ENCODE measurements at places on chromosomes 4 and X.

DNA sequence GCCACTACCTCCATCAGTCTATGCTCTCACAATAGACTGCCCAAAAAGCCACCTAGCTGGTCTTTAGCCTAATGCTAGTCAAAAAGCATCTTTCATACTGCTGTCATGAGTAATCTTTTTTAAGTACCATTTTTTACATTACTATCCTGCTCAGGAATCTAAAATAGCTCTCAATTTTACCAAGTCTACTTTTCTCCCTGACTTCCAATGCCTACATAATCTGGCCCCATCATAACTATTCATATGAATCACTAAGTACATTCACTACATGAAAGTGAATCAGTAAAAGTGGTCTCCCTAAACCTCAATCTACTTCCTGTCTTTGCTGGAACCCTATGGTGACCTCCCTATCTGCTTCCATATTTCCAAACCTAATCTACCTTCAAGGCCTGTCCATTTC, 105.9 kb downstream of the THOC2 start:
- peaks cover 82% of the 10 kb centered on the region for H3K36me3 ChIP-seq
- H3K4me1 ChIP-seq: peaks cover 5% of the 10 kb centered on the region
- H3K4me3 ChIP-seq: no peak overlapping the region
- H3K27ac ChIP-seq: peak overlapping the region; percentile 71

DNA sequence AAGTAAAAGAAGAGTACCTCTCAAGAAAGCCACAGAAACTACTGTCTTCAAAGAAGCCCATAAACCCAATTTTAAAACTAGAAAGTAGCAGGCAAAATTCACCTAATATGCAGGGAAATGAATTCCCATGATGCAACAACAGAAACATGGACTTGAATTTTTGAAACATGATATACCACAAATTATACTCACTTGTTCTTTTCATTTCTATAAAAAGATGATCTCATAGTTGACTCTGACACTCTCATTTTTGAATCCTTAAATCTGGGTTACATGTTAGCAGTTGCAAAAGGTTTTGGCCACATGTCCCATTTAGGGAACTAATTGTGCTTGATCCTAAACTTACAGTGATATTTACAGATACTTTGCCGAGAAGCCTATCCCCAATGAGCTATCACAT, 1130.8 kb downstream of the FAT4 start:
- no peak overlapping the region for H3K27ac ChIP-seq
- H3K4me3 ChIP-seq: no peak overlapping the region
- no peaks in the 10 kb centered on the region for H3K36me3 ChIP-seq
- H3K27me3 ChIP-seq: no peaks in the 10 kb centered on the region

DNA sequence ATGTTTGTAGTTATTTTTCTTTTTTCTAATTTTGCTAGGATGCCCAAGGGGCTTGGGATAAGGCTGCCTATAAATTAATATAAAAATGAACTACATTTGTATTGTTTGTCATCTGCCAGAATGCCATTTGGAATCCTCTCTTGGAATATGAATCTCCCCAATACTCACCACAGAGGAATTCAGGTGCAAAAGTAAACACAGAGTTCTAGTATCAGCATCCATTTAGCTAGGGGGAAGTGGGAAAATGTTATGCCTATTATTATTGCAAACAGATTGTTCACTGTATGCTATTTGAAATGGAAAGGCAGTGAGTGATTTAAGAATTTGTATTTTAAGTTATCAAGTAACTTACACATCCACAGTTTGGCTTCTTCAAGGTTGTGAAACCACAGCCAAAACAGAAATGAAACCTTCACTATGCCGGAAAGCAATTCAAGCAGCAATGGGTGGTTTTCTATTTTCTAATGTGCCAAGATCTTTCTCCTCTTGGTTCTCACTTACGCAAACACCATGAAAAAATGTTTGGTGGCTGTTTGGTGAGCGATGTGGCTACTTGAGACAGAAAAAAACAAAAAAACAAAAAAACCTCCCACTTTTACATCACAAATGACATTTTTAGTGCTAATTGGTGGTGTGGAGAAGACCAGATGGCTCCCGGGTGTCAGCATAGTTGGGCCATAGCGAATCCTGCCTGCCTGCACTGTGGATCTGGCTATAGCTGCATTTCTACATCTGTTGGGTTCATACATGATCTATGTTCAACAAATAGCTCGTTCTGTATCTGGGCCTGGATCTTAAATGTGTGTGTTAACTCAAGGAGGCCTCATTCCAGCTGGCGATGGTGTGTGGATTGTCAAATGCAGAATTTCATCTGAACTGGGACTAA, 200.8 kb upstream of the GIMD1 start:
- H3K4me3 ChIP-seq: no peak overlapping the region
- H3K36me3 ChIP-seq: no peaks in the 10 kb centered on the region
- H3K27me3 ChIP-seq: no peaks in the 10 kb centered on the region

- no peak overlapping the region for H3K4me3 ChIP-seq
- H3K27ac ChIP-seq: no peak overlapping the region
- peaks cover 3% of the 10 kb centered on the region for H3K4me1 ChIP-seq
- peaks cover 15% of the 10 kb centered on the region for H3K36me3 ChIP-seq
Measured at GRCh38 chr4:80033581-80033980, 39.4 kb downstream of the ANTXR2 start.

DNA sequence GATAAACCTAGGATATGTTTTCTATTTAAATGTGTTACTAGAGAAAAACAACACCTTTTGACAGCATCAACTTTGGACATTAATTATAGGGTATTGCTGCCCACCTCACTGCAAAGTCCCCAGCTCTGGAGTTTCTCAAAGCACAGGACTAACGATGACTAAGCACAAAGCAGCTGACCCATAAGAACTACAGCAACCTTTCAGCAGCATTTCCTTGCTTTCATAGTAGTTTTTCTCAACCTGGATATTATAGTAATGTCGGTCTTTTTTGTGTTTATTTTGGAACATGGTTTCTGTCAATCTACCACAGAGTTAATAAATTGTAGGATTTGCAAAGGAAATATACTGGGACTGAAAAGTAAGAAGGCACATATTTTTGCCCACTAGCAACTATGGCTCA, 21.5 kb downstream of the HHIP start:
- H3K36me3 ChIP-seq: no peaks in the 10 kb centered on the region
- no peak overlapping the region for H3K27ac ChIP-seq
- H3K4me3 ChIP-seq: no peak overlapping the region
- H3K4me1 ChIP-seq: no peaks in the 10 kb centered on the region
- DNase-seq: no peak
- H3K27me3 ChIP-seq: peaks cover 5% of the 10 kb centered on the region

DNA sequence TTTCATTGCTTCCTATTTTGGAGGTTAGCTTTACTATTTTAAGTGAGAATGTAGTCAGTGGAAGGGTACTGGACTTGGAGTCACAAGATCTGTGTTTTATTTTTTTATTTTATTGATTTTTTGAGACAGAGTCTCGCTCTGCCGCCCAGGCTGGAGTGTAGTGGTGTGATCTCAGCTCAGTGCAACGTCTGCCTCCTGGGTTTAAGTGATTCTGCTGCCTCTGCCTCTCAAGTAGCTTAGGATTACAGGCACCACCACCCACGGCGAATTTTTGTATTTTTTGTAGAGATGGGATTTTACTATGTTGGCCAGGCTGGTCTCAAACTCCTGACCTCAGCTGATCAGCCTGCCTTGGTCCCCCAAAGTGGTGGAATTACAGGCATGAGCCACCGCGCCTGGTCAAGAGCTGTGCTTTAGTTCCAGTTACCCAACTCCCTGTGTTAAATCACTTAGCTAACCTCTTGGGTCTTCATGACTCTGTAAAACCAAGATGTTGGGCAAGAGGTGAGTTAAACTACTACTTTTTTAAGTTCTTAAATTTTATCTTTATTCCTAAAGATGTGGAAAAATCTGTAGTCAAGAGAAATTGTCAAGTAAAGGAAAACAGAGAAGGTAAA, 11.2 kb downstream of the USP9X start:
- peaks cover 16% of the 10 kb centered on the region for H3K4me1 ChIP-seq
- H3K27me3 ChIP-seq: no peaks in the 10 kb centered on the region
- DNase-seq: no peak
- no peaks in the 10 kb centered on the region for H3K36me3 ChIP-seq

GRCh38 chr4:26899991-26900390, 39.4 kb downstream of the STIM2 start:
- peaks cover 16% of the 10 kb centered on the region for H3K36me3 ChIP-seq
- peaks cover 87% of the 10 kb centered on the region for H3K4me1 ChIP-seq
- no peak for DNase-seq
- peak overlapping the region; percentile 43 for H3K4me3 ChIP-seq

- H3K4me1 ChIP-seq: peaks cover 44% of the 10 kb centered on the region
- H3K36me3 ChIP-seq: peaks cover 14% of the 10 kb centered on the region
- H3K27me3 ChIP-seq: no peaks in the 10 kb centered on the region
- no peak overlapping the region for H3K4me3 ChIP-seq
- DNase-seq: no peak
Measured at GRCh38 chrX:123728016-123728415, 4.8 kb downstream of the THOC2 start.

DNA sequence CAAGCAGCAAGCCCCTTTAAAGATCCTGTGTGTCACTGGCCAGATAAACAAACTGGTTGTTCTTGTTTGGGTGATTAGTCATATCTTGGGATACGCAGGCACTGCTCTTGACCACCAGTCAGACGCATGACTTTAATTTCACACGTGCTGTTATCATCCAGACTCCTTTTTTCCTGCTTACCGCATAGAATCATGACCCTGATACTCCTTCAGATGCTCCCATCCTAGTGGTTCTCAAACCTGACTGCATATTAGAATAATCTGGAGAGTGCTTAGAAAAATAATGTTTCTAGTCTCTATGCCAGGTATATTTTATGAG, 78.8 kb downstream of the CLDN22 start:
- H3K4me3 ChIP-seq: no peak overlapping the region
- no peaks in the 10 kb centered on the region for H3K36me3 ChIP-seq
- no peak for DNase-seq

DNA sequence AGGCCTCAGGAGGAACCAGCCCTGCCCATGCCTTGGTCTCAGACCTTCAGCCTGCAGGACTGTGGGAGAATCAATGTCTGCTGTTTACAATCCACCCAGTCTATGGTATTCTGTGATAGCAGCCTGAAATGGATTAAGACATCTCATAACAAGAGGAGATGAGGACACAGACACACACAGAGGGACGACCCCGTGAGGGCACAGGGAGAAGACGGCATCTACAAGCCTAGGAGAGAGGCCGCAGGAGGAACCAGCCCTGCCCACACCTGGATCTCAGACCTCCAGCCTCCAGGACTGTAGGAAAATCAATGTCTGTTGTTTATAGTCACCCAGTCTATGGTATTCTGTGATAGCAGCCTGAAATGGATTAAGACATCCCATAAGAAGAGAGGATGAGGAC, 3.3 kb downstream of the SLC25A6 start:
- H3K4me1 ChIP-seq: peaks cover 44% of the 10 kb centered on the region
- peak overlapping the region; percentile 89 for H3K27ac ChIP-seq
- no peaks in the 10 kb centered on the region for H3K27me3 ChIP-seq
- peaks cover 31% of the 10 kb centered on the region for H3K36me3 ChIP-seq
- H3K4me3 ChIP-seq: peak overlapping the region; percentile 57

DNA sequence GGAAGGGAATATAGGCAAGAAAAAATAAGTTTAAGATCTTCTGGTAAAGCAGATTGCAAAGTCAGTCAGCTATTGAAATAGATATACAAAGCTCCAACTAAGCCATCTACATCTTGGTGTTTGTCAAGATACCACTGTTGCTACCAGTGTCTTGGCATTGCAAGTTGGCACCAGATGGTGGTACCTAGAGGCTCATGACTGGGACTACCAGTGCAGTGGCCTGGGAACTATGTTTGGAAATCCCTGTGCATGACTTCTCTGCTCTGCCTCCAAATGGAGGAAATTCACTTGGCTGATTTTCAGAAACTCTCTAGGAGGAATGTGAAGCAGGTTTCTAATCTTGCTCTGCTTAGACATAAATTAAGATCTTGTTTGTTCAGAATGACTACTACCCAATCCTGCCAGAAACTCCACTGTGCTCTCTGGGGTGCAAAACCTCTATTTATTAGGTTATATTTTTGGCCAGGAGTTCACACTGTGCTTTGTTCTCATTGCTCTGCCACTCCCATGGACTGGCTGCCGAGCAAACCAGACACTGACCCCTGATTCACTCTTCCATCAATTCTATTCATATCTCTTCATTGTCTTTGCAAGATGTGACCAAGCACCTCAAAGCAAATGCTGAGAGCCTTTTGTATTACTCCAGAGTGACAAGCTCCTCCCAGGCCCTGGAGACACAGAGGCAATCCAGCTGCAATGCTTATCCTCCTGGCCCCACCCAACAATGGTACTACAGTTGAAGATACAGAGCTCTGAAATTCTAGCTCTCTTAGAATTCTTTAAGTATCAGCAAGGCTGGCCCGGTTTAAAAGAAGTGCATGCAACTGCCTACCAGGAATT, 272.3 kb upstream of the FGF16 start:
- DNase-seq: no peak
- H3K4me1 ChIP-seq: no peaks in the 10 kb centered on the region
- no peaks in the 10 kb centered on the region for H3K36me3 ChIP-seq
- no peaks in the 10 kb centered on the region for H3K27me3 ChIP-seq
- H3K4me3 ChIP-seq: no peak overlapping the region

- no peaks in the 10 kb centered on the region for H3K36me3 ChIP-seq
- H3K27ac ChIP-seq: no peak overlapping the region
- no peak overlapping the region for H3K4me3 ChIP-seq
Measured at GRCh38 chr4:54173281-54173912, 55.7 kb upstream of the PDGFRA start.

DNA sequence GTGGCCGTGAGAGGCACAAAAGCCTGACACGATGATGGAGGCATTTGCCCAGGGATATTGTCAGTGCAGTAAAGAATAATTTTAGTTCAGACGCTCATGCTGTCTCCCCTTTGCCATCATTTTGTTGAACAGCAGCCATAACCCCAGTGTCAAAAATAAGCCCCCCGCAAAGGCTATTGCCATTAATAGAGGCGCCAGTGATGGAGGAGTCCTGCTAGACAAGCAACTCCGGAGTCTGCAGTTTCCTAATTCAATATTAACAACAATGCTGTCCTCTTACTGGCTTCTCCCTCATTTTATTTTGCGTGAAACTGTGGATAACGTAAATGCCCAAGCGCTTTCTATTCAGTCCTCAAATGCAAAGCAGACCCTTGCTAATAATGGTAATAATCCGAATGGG, 603 bp upstream of the SMS start:
- H3K4me3 ChIP-seq: peak overlapping the region; percentile 75
- H3K27ac ChIP-seq: peak overlapping the region; percentile 16
- H3K27me3 ChIP-seq: no peaks in the 10 kb centered on the region
- no peak for DNase-seq
- H3K36me3 ChIP-seq: peaks cover 2% of the 10 kb centered on the region
- H3K4me1 ChIP-seq: peaks cover 24% of the 10 kb centered on the region

Data from naive thymus-derived CD8-positive, alpha-beta T cell (primary cell).